Foreskin fibroblast (primary cell): ENCODE measurements at places on chromosomes 5 and 9.

GRCh38 chr9:82320566-82320965 lies 332.0 kb downstream of the SPATA31D1 start:
- DNase-seq = peak; percentile 47

DNA sequence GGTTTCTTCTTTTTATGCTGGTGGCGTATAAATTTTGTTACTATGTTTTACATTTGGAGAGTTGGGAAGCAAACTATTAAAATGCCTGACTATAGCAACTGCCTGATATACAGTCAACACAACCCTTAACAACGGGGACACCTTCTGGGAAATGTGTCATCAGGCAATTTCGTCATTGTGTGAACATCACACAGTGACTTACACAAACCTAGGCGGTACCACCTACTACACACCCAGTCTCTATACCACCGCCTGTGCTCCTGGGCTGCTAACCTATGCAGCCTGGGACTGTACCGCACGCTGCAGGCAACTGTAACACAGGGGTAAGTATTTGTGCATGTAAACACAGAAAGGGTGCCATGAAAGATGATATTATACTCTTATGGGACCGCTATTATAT lies 1.3 kb upstream of the CDHR2 start:
- DNase-seq = no peak

GRCh38 chr5:111853748-111854147 lies 96.8 kb upstream of the NREP start:
- DNase-seq = peak; percentile 81

DNA sequence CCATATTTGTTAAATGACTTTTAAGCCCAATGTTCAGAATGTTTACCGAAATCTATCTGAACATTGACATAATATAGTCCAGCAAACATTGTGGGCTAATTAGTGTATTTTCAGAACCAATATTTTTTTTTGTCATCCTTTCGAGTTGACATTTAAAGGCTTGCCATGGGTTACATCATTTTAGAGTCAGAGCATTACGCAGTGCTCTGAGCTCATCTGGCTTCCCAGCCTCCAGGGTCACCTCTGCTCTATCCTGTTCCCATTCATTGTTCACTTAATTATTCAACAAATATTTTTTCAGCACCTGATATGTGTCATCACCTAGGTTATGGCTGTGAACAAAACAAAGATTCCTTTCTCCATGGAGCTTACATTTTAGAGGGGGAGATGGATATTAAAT lies 80.2 kb downstream of the SREK1 start:
- DNase-seq = no peak

DNA sequence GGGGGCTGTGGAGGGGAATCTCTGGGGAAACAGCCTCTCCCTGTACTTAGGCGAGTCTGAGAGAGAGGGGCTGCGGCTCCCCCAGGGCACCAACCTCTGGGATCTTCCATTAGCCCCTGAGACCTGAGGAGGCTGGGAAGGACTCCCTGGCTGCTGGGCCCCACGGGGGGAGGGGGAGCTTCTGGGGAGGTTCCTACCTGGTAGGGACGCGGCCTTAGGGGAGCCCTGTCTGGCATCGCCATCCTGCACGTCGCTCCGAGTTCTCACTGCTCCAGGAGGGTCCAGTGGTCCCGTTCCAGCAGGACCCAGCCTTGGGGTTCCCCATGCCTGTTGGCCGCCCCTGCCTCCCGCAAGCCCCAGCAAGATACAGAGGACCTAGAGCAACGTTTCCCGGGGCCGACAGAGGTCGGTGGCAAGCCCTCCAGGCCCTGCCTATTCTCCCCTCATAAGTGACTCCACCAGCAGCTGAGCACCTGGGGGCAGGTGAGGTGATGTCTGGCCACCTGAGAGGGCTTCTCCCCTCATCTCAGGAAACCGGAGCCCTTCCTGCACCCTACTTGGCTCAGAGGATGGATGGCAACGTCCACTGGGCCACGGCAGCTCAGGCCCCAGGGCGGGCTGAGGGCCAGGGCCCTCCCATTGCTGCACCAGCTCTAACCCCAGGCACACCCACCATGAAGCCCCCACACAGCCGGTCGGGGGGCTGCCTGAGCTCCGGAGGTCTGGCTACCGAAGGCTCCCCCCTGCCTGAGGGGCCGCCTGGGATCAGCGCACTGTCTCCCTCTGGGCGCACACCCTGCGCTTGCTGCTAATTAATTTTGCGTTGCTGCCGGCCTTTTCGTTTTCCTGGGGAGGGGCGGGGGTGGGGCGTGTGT lies 22.5 kb downstream of the TPPP start:
- no peak for DNase-seq

GRCh38 chr9:133584167-133584558 lies 25.0 kb downstream of the FAM163B start:
- DNase-seq = no peak

- no peak for DNase-seq
Measured at GRCh38 chr5:157279605-157280239, 13.8 kb downstream of the CYFIP2 start.

DNA sequence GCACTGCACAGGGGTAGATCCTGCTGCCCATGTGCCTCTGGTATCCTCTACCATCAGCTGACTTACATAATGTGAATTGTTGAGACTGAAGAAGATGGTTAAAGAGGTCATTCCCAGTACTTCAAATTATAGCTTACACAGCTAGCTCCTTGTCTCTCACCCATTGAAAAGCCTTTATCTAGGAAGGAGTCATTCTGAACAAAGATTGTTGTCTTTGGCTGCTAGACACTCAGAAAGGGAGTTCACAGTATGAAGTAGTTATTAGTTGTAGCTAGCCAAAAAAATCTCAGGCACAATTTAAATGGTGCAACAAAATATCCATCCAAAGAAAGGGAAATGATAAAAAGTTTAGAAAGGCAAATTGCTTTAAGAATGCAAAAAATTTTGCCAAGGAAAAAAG lies 102.0 kb upstream of the NREP start:
- DNase-seq = peak; percentile 61

GRCh38 chr5:144103611-144104485 lies 66.6 kb downstream of the YIPF5 start:
- DNase-seq = peak; percentile 52

- DNase-seq = no peak
Measured at GRCh38 chr5:63233911-63234310, 655.3 kb downstream of the LRRC70 start.

DNA sequence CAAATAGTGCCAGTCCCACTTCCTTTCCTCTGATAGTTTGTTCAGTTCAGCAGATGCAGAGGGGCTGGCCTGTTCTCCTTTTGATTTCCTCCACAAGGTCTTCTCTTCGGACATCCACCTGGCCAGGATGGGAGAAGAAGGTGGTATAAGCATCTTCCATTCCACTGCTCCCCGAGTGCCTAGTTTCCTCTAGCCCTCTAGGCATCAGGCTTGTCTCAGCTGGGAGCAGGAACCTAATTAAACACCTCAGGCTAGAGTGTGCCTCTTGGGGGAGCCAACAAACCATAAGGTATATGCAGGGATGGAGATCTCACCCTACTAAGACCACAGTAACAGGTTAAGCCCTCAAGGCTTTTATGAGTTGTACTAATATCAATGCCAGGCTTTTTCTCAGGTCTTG lies 835 bp upstream of the DND1 start:
- no peak for DNase-seq

DNA sequence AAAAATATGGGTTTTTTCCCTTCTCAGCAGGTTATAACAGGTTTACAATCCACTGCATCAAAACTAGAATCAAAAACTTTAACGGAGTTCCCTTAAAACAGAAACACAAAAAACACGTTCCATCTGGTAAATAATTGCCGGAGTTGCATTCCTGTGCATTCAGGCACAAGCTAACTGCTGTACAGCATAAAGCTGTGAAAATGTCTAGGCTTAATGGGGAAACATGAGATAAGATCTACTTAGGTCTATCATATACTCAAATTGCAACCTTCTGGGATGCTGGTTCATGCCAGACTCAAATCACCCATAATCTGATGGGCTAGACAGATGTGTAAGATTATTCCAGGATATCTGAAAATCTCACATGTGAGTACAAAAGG lies 265.3 kb downstream of the DOCK8 start:
- DNase-seq = no peak

DNA sequence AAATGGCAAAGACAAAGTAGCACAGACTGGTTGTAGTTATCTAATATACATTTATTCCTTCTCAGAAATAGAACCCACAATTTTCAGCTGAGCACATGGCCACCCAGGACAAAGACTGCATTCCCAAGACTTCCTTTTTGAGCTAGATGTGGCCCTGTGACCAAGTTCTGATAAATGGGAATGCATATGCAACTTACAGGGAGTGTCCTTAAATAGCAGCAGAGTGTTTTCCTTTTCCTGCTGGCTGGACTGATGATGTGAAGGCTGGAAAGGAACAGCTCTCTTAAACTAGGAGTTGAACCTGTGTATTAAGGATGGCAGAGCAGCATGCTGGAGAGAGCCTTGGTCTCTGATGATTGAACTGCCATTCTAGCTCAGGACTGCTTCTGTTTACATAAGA lies 74.7 kb upstream of the TNPO1 start:
- DNase-seq = no peak

DNA sequence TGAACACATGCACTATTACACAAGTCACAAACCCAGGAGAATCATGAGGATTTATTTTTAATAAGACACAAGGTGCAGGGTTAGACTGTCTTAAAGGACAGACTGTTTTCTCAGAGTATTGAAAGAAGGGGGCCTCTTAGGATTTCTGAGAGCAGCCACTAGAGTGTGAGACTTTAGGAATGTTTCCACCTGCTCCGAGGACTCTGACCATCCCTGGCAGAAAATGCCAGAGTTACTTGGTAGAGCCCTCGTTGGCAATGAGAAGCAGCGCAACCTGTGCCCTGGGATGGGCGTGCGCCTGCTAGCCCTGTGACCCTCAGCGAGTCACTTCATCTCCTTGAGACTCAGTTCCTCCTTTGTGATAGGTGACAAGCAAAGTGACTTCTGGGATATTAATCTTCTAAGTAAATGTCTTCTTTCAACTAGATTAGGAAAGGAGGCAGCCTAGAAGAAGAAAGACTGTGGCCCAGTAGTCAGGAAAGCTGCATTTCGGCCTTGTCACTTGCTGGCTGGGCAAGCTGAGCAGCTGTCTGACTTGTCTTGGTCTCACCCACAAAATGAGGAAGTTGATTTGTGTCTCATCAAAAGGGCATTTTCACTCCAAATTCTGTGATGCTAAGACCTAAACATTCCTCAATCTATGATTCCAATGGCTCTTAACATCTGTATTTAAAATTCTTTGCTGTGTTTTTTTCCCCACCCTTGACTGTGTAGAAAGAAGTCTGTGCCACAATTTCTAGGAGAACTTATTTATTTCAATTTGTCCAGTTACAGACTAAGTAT lies 60.5 kb downstream of the PTCD2 start:
- no peak for DNase-seq
